Esophagus squamous epithelium (tissue), 5 donors: ENCODE measurements at places on chromosomes 16 and 17. TPM values are rescaled to one million over a fixed set of nuclear protein-coding genes. Genes with fewer than 3 reads are reported as not detected.

The ELAC2 gene
- 68.3 TPM for total RNA-seq

The CDRT15L2 gene
- not detected for total RNA-seq

The AANAT gene
- not detected for total RNA-seq

The SYCE1L gene
- not detected for total RNA-seq

The GPR142 gene
- total RNA-seq: not detected

The GP1BA gene
- total RNA-seq: not detected

The SPIRE2 gene
- 4.9 TPM for total RNA-seq

The KRTAP16-1 gene
- total RNA-seq: not detected

The CRYBA1 gene
- not detected for total RNA-seq

The MT1G gene
- total RNA-seq: 21.4 TPM

The ACSM5 gene
- 1.00 TPM for total RNA-seq

GRCh38 chr16:57376313-57376818, 4.1 kb downstream of the CX3CL1 start:
- no peak for DNase-seq

GRCh38 chr17:58304750-58305486, 23.7 kb downstream of the TSPOAP1 start:
- DNase-seq: no peak

- no peak for DNase-seq
Observed at GRCh38 chr17:8468127-8468526, 32.4 kb downstream of the NDEL1 start.

DNA sequence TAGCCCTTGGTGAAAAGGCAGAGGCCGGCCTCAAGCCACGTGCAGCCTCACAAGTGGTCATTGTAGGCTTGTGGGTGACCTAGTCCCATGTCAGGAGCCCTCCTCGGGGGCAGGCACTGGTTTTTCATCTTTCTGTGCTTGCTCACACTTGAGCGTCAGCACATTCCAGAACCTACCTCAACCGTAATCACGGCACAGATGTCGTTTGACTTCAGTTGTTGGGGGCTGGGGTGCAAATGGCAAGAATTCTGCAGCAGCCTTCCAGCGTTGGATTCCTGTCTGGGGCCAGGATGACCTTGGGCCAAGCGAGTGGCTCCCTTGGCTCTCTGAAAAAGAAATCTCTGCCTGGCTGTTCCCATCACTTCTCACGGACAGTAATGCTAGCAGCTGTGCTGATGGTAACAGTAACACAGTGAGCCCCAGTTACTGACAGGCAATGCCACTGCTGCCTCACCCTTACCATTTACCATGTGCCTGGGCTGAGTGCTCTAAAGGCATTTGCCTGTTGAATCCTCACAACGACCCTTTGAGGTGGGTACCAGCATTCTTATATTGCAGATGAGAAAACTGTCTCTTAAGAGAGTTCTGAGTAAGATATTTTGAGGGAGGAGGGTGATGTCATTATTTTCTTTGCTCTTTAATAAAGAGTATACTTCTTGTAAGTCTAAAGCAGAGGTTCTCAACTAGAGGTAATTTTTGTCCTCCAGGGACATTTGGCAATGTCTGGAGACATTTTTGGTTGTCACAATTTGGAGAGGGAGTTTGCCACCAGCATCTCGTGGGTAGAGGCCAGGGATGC, 46.5 kb downstream of the KSR1 start:
- no peak for DNase-seq

GRCh38 chr17:29648005-29648404, 25.3 kb upstream of the CORO6 start:
- no peak for DNase-seq

- no peak for DNase-seq
Observed at GRCh38 chr16:84816485-84816884, 3.3 kb upstream of the CRISPLD2 start.

GRCh38 chr16:56102183-56102686, 89.1 kb upstream of the GNAO1 start:
- DNase-seq: no peak

DNA sequence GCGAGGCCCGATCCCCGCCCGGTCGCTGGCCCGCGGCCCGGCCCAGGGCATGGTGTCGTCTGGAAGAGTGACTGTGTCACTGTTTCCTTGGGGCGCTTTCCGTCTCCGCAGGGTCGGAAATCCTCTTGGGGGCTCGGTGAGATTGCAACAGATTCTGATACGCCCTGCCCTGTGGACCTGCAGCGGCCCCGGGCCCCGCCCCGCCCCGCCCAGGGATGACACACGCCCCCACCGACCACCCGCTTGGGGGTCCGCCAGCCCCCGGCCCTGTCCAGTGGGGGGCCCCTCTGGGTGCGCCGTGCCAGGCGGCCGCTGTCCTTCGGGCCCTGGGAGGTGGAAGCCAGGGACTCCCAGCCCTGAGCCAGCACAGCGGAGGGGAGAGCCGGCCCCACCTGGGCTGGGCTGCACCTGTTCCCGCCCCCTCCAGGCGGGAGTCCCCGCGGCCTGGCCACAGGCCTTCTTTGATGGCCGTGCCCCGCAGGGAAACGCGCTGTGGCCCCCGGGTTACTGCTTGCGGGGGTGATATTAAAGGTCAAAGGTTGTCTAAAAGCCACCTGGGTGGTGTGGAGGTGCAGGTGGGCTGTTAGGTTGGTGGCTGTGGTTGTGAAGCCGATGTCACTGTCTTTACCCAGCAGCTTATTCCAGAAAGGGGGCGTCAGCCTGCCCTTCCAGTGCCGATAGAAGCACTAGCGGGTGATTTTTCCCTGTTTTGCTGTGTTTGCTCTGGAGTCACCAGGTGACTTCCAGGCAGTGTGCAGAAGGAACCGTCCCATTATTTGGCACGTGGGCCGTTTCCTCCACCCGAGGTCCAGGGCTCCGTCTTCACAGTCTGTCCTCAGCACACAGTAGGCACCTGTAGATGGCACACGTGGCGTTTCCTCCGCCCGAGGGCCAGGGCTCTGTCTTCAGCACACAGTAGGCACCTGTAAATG, 752 bp downstream of the TBC1D24 start:
- DNase-seq: no peak

DNA sequence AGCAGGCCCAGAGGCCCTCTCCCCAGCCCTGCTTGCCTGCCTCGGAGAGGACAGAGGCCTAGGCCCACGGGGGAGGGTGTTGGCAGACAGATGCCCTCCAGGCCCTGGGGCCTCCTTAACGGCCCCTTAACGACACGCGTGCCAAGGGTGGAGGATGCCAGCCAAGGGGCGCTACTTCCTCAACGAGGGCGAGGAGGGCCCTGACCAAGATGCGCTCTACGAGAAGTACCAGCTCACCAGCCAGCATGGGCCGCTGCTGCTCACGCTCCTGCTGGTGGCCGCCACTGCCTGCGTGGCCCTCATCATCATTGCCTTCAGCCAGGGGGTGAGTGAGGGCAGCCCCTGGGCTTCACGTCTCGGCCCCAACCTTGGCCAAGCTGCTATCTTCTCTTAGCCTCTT, 21.7 kb downstream of the ADCY7 start:
- DNase-seq: no peak

DNA sequence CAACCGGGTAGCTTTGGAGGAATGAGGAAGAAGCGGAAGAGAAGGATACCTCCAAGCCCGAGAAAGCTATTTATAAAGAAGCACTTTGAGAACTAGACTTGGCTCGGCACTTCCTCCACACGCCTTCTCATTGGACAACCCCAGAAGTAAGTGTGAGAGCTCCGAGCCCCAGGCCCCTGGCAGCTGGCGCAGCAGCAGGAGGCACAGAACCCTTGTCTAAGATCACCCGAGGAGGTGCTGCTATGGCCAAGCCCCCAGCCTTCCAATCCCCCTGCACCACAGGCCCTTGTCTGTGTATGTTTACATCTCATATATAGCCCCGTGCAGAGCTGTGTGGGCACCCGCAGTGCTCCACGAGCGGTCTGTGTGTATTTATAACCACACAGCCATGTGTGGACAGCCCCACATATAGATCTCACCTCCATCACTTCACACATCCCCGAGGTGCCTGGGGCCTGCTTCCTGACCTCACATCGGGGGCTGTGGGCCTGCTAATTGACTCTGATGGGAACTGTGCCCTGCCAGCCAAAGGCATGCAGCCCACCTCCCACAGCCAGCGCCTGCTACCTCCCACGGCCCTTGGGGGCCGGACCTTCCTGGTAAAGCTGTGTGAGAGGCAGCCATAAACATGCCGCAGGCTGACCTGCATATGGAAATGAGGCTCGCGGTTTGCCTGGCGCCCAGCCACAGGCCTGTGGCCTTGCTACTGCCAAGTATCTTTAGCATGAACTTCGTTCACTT, 96.1 kb downstream of the C17orf67 start:
- DNase-seq: no peak

DNA sequence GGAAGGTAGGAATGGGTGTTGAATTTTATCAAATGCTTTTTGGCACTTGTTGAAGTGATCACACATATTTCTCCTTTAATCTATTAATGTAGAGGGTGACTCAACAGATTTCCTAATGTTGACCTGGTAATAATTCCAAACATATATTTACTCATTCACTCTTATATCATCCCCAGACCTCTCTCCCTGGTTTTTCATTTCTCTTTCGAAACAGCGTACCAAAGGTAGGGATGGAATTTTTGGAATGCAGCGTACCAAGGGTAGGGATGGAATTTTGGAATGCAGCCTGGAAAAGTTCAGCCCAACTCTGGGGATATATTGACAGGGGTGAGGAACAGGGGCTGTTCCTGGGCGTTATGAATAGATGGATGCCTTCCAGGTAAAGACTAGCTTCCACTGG, 7.3 kb downstream of the KIF18B start:
- DNase-seq: no peak

DNA sequence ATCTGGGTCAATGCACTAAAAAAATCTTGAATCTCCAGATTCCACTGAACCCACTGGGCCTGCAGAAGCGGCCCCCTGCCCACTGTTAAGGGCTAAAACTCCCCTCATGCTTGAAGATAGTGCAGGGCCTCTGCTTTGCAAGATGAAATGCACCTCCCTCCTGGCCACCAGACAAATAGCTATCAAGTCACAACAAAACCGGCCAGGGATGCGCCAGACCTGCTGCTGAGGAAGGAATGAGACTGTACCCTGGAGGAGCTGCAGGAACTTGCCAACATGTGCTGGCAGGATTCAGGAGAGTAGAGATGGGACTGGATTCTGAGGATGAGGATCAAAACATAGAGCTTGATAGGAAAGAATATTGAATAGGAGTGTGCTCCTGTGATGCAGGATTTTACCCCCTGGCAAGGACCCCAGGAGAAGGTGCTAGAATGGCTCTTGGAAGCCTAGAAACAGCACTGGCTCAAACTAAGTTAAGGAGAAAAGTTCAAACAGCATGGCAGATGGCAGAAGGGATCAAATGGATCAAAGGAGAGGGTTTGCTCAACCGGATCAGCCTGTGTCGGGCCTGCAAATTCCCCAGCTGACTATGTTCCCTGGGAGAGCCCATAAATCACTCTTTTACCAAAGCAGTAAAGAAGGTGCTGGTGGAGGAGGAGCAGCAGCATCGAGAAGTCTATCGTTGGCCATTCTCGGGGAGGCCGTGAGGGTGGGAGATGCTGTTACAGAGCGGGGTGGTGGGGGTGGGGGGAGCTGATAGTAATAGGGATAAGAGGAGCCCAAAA, 27.2 kb upstream of the XYLT2 start:
- no peak for DNase-seq

DNA sequence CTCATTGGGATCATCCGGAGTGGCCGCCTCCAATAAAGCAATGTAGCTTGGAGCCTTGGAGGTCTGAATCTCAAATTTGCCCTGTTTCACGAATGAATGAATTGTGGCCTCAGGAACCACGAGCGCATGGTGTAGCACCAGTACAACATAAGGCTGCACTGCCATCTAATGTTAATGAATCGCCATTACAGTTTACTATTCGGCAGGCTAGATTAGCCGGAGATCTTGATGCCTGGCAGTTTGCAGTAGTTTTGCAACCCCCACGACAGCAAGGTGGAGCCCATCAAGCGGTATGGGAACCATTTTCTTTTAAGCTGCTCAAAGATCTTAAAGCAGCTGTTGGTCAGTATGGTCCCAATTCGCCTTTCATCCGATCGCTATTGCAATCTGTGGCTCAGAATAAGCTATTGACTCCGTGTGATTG, 18.8 kb downstream of the ALOX15B start:
- no peak for DNase-seq

DNA sequence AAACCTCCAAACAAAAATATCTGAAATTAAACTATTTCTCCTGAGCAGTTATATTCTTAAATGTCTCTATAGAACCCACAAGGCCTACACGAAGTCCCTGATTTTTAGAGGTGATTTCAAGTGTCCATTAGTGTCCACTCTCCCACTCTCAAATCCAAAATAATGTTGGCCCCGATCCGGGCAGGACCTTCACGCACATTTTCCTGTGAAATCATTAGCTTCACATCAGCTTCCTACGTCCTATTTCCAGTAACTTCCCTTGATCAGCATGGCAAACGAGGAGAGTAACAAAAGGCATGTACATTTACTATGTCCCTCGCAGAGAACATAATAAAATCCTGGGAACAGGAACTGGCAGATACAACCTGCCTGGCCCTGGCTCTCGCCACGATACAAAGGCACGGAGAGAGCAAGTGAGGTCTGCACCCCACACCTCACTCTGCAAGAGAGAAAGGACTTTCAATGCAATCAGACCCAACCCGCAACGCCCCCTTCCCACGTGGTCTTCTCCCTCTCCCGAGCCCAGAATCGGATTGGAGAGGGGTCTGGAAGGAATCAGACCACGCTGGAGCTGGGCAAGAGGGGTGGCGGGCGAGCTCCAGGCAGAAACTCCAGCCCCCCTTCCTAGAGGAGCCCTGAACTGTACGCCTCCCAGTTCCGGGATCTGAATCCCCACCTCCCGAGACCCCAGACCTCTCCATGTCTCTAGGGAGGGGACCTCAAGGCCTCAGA, 17.5 kb upstream of the C17orf78 start:
- no peak for DNase-seq

- DNase-seq: no peak
Observed at GRCh38 chr17:2055292-2056205, 646 bp downstream of the HIC1 start.

- DNase-seq: no peak
Observed at GRCh38 chr17:35390663-35391062, 17.2 kb upstream of the SLFN11 start.

DNA sequence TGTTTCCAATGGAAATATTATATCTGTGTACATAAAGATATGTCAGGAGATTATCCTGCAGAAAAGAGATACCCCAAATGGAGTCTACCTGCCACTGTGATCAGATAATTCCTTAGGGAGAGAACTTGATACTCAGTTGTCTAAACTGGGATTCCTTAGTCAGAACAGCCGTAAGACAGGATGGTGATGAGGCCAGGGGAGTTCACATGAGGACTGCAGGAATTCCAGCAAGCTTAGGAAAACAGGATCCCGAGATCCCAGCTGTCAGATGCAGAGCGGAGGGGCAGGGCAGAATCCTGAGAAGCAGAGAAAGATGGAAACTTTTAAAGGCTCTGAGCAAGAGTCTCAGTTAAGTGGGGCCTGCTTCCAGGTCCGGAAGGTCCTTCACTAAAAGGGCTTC, 4.7 kb downstream of the KRABD2 start:
- DNase-seq: no peak

GRCh38 chr17:67855504-67856324, 30.4 kb downstream of the BPTF start:
- DNase-seq: no peak

- DNase-seq: no peak
Observed at GRCh38 chr16:55474821-55475220, 4.2 kb upstream of the MMP2 start.
